Urinary bladder (tissue), 4 donors: ENCODE measurements at places on chromosomes 11 and 22.

- DNase-seq, result no peak
Observed at GRCh38 chr11:33668468-33668825, 32.2 kb downstream of the C11orf91 start.

GRCh38 chr11:85170184-85170583, 457.0 kb downstream of the DLG2 start:
- no peak for DNase-seq

- DNase-seq, result no peak
Observed at GRCh38 chr11:93783362-93783761, 720 bp upstream of the MED17 start.

- DNase-seq, result no peak
Observed at GRCh38 chr22:23913306-23913660, 19.1 kb downstream of the MIF start.

- DNase-seq, result no peak
Observed at GRCh38 chr22:19478045-19478900, 720 bp downstream of the UFD1 start.

- no peak for DNase-seq
Observed at GRCh38 chr11:123729602-123730001, 11.9 kb downstream of the ZNF202 start.

GRCh38 chr22:41262250-41262765, 21.6 kb upstream of the CHADL start:
- DNase-seq, result no peak

DNA sequence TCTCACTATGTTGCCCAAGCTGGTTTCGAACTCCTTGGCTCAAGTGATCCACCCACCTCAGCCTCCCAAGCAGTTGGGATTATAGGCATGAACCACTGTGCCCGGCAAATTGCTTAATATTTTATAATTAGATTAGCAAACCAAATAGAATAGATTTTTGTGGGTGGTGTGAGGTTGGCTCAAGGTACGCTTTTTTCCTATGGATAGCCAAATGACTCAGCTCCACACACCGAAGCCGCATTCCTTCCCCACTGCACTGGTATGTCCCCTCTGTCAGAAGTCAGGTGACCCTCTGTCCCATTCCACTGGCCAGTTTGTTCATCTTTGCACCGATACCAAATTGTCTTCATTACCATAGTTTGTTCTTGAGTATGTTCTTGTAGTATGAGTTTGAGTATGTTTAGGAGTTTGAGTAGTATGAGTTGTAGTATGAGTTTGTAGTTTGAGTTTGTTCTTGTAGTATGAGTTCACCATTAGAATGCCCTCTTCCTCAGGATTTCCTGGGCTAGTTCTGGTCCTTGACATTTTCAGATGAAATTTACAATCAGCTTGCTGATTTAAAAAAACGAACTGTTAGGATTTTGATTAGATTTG, 19.4 kb downstream of the SUSD2 start:
- no peak for DNase-seq

GRCh38 chr11:35536470-35536869, 11.1 kb upstream of the PAMR1 start:
- no peak for DNase-seq

DNA sequence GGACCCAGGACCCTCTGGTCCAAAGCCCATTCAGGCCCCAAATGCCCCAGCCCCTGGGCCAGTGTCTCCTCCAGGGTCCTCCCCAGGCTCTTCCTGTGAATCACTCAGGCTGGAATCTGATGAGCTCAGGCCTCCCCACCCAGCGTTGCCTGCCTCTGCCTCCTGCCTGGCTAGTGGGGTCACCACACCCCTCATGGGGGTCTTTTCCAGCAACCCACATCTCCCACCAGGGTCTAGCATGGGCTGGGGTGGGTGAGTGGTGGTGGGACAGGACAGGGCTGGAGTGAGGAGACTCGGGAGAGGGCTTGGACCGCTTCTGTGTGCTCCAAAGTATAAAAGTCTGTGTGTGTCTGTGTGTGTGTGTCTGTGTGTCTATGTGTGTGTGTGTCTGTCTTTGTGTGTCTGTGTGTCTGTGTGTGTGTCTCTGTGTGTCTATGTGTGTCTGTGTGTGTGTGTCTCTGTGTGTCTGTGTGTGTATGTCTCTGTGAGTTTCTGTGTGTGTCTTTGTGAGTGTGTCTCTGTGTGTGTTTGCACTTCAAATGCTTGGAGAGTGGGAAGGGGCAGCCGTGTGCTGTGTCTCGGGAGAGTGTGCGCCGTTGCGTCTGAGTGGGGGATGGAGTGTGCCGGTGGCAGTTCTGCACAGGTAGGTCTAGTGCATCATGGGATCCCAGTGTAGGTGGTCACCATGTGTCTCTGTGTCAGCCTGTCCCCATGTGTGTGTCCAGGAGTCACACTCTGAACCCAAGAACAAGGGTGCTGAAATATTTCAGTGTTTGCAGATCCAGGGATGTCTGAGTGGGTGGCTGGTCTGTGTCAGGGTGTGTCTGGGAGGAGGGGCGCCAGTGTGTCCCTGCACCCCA, 8.8 kb downstream of the RIN1 start:
- DNase-seq, result no peak

- no peak for DNase-seq
Observed at GRCh38 chr11:72041364-72042063, 38.8 kb downstream of the NUMA1 start.

- no peak for DNase-seq
Observed at GRCh38 chr11:47204637-47204989, 10.2 kb upstream of the DDB2 start.

- no peak for DNase-seq
Observed at GRCh38 chr22:44422746-44423380, 75.2 kb downstream of the RTL6 start.

DNA sequence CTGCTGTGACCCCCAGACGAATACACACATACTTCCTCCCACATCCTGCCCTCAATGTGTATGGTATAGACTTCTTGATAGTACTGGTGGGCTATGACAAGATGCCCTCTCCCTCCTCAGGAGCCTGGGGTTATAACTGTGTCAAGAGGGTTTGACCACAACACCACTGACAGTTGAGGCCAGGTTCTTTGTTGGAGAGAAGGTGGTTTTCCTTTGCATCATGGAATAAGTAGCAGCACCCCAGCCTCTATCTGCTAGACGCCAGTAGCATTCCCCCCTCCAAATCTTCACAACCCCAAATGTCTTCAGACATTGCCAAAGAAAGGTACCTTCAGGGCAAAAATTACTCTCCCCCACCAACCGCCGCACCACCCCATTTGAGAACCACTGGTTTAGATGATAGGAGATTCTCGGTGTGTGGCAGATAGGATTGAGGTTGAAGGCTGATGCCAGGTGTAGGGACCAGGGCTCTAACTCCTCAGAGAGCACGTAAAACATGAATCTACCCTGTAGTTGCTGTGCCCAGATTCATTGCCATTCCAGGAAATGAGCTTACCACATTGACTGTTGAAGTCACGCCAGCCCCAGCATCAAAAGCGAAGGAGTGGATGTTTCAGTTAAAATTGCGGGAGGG, 5.5 kb upstream of the MYO18B start:
- DNase-seq, result no peak

GRCh38 chr11:18527512-18527911, 770 bp upstream of the TSG101 start:
- no peak for DNase-seq

- DNase-seq, result no peak
Observed at GRCh38 chr11:9834291-9834690, 170.4 kb downstream of the SWAP70 start.

DNA sequence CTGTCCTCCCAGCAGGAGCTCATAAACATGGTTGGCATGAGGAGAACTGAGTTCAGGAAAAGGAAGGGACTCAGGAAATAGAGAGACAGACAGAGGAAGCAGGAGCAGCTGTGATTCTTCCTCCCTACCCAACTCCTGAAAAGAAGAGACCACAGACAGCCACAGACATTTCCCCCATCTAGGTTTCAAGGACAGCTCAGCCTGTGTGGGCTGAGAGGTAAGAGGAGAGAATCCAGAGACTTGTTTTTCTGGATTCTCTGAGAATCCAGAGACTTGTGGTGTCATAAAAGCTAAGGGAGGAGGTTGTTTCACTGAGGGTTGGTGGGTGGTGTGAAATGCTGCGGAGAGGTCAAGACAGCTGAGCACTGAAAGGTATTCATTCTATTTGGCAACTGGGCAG, 19.0 kb upstream of the STK33 start:
- DNase-seq, result no peak

DNA sequence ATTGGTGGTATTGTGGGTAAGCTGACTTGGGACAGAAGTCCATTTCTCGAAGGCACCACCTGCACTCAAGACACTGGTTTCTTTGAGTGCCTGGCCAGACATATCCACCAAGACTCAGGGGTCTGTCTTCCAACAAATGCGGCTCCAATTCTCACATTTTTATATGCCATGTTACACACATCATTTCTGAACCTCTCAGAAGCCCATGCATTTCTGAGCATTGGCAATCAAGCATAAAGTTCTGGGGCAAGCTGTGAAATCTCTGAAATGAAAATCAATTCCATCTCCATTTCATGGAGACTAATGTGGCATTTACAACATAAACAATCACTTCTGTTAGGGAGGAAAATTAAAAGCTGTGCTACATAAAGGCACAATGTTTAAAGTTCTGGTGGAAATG, 243.7 kb downstream of the KIRREL3 start:
- DNase-seq, result no peak

- no peak for DNase-seq
Observed at GRCh38 chr11:134047586-134047999, 21.3 kb upstream of the JAM3 start.

DNA sequence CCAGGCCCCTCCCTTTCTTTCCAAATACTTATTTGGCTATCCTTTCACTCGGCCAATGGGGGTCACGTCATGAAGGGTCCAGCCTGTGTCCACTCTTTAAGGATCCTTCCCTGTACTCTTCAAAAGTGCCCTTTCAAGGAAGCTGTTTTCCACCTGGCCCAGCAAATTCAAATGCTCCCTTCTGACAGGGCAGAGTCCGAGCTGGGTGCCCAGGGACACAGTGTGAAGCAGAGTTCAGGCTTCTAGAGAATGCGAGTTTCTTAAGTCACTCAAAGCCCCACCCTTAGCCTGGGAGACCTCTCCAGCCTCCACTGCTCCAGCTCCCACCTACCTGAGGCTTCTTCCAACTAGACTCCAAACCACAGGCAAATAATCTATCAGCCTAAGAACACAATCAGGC, 5.5 kb upstream of the APOA1 start:
- no peak for DNase-seq

GRCh38 chr11:73347067-73347466, 29.1 kb upstream of the RELT start:
- DNase-seq, result no peak

DNA sequence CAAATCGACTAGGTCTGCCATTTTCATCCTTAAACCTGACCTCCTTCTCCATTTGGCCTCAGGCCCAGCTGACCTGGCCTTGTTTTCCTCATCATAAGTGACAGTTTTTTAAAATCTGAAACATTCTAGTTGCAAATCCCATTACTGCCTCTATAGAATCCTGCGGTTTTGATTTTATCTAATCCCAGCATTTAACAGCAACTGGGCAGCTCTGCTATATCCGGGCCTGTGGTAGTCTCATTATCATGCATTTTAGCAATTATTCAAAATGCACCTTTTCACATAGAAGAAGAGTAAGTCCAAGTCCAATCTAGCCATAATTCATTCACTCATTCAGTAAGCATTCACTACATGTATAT, 28.6 kb upstream of the BIRC3 start:
- DNase-seq, result no peak

- DNase-seq, result no peak
Observed at GRCh38 chr11:118607401-118608359, at the start of gene PHLDB1. Gene PHLDB1 (plus strand): TSS chr11:118607615. CDS start chr11:118613837, 6,222 bp downstream.
